BJ (cell line): ENCODE measurements at places on chromosomes 2 and 18. TPM values are rescaled to one million over a fixed set of nuclear protein-coding genes. Genes with fewer than 3 reads are reported as not detected.

The THOC1 gene
- polyA plus RNA-seq, result 8.7 and 23.7 TPM in 2 replicates

The NPAS2 gene
- polyA plus RNA-seq, result 12.8 and 13.1 TPM in 2 replicates

The ANTXR1 gene
- polyA plus RNA-seq, result 78.6 and 87.1 TPM in 2 replicates

The DSC3 gene
- polyA plus RNA-seq, result not detected in 2 replicates

The ZNF396 gene
- 0.60 and 0.86 TPM in 2 replicates for polyA plus RNA-seq

The LOXL3 gene
- polyA plus RNA-seq, result 95.8 and 130 TPM in 2 replicates

The CTIF gene
- polyA plus RNA-seq, result 53.4 and 105 TPM in 2 replicates

The PMAIP1 gene
- polyA plus RNA-seq, result 6.8 and 12.4 TPM in 2 replicates

The C2orf74 gene
- polyA plus RNA-seq, result 6.5 and 19.5 TPM in 2 replicates

The TEX261 gene
- 83.2 and 101 TPM in 2 replicates for polyA plus RNA-seq

The CDH7 gene
- polyA plus RNA-seq, result not detected in 2 replicates

The RAMP1 gene
- polyA plus RNA-seq, result 5.7 and 10.8 TPM in 2 replicates

The LRRTM1 gene
- polyA plus RNA-seq, result not detected in 2 replicates

The LOXHD1 gene
- polyA plus RNA-seq, result not detected in 2 replicates

The UGT1A8 gene
- polyA plus RNA-seq, result not detected in 2 replicates

The ABCG8 gene
- not detected in 2 replicates for polyA plus RNA-seq

The SATB2 gene
- 2.7 and 4.8 TPM in 2 replicates for polyA plus RNA-seq

The HOXD11 gene
- polyA plus RNA-seq, result 9.8 and 9.9 TPM in 2 replicates

The POTEJ gene
- polyA plus RNA-seq, result 0.02 TPM in 1 of 2 replicates, not detected in the other

The TCF23 gene
- polyA plus RNA-seq, result not detected in 2 replicates

The SLC40A1 gene
- 0.47 and 0.83 TPM in 2 replicates for polyA plus RNA-seq

The ME2 gene
- 21.9 and 44.5 TPM in 2 replicates for polyA plus RNA-seq

The MAPRE2 gene
- 23.8 and 24.1 TPM in 2 replicates for polyA plus RNA-seq

The SLC66A3 gene
- polyA plus RNA-seq, result 54.9 and 64.4 TPM in 2 replicates

The HDHD2 gene
- 10.4 and 14.8 TPM in 2 replicates for polyA plus RNA-seq

The PFN4 gene
- 0.40 and 0.65 TPM in 2 replicates for polyA plus RNA-seq
